ENCODE measurements at places on chromosomes 7 and 10.
A peak's percentile ranks its signal among the peaks of the same experiment; 100 is the strongest.

GRCh38 chr7:29287366-29287765 lies 92.8 kb downstream of the CHN2 start:
- DNase-seq = no peak

GRCh38 chr10:23253780-23254179 lies 61.7 kb downstream of the PTF1A start:
- DNase-seq = no peak

DNA sequence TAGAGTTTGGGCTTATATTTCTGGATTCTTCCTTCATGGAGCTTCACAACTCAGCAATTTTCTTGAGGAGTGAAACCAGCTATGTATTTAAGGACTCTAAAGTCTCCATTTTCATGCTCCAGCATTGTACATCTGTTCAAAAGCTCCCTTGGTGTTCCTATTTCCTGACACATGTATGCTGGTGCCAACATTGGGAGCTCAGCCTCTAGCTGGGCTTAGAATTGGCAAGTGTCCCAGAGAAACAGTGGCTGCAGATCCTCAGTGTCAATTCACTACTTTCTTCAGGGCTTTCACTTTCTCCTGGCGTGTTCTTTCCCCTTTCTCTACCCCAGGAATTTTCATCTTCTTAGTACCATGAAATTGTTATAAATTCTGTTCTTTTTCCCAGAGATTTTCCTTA lies 103.1 kb downstream of the ZNF467 start:
- DNase-seq = peak; percentile 9

- DNase-seq = no peak
These were observed 97.2 kb upstream of the CARD11 start for GRCh38 chr7:3140834-3141233.

- DNase-seq = no peak
These were observed 23.9 kb downstream of the SLC18A2 start for GRCh38 chr10:117264782-117265181.

DNA sequence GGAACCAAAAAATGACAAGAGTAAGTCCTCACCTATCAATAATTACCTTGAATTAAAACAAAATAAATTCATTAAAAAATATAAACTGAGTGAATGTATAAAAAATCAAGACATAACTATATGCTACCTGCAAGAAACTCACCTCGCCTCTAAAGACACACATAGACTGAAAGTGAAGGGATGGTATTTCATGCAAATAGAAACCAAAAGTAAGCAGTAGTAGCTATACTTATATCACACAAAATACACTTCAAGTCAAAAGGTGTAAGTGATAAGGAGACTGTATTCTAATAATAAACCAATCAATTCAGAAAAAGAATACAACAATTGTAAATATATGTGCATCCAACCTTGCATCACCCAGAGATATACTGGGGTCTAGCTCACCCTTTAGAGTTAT lies 332.6 kb downstream of the SH2D4B start:
- no peak for DNase-seq

- no peak for DNase-seq
These were observed 106.9 kb upstream of the RHEB start for GRCh38 chr7:151626422-151627115.

DNA sequence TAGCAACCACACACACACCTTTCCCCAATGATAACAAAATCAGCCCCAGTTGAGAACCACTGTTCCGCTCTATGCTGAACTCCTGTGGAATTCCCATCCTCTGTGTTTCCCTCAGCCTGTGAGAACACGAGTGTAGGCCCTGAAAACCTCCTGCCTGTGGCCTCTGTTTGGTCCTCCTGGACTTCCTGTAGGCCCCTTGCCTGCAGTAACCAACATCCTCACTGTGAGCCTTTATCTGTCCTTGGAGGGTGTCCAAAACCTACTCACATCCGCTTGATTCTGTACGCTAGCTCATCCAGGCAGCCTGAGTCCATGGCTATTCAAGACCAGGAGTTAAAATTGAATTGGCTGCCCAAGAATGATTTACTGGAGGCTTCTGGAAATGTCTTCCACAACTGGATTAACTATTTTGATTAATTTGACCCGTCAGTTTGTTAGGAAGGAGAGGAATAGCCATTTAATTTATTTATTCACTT lies 149.8 kb downstream of the AKR1D1 start:
- DNase-seq = no peak

DNA sequence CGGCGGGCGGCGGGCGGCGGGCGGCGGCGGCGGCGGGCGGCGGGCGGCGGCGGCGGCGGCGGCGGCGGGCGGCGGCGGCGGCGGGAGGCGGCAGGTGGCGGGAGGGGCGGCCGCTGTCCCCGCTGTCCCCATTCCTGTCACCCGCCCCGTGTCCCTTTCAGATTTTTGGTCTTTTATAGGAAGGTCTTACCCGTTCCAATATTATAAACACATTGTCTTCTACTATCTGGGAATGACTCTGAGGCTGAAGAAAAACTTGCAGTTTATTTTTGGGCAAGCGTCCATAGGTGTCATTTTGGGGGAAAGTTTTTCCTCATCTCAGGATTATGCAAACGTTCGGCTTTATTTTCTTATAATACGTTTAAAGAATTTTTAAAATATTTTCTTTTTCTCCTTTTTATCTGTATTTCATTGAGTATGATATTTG lies 578 bp downstream of the ZNF713 start:
- no peak for DNase-seq

- no peak for DNase-seq
These were observed 131.2 kb downstream of the TACC2 start for GRCh38 chr10:122120008-122120744.

DNA sequence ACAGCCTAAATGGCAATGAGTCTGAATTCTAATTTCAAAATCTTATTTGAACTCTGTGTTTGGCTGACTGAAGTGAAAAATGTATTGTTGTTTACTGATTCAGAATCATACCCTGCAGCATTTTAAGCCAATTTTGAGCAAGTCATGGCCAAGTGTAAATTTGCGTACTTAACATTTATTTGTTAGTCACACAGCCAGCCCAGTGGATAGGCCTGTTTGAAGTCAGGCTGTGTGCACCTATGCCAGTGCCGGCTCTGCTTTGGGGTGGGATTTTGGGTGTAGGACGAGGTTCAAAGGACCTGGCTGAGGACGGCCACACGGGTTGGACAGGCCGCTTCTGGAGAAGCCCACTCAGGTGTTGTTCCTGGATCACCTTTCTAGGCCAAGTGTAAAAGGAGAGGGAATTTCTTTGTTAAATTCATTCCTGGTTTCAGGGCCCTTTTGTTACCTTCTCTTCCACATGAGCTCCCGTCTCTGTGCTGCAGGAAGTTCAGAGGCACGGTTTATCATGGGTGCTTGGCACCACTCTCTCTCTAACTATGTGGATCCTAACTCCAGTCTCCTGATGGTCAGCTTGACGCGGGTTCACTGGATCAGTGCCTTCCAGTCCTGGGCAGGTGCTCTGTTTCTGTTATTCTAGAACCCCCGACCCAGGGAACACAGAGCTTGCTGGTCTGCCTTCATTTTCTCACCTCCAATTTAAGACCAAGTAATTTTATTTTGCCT lies 84.7 kb downstream of the CCNY start:
- DNase-seq = no peak

DNA sequence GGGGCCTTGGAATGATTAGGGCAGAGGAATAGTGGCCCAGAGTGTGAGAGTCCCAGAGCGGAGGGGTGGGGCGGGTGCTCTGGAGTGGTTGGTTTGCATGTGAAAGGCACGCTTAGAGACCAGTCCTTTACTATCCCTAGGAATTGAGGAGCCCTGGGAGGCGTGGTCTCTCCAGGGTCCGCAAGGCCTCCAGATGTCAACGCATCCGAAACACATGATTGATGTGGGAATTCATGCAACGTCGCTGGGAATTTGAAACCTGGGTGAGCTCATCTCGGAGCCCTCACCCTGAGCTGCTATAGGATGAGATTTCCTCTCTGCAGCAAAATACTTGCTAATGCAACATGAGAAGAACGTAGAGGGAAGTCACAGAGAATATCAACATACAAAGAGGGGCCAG lies 51.2 kb downstream of the NPTX2 start:
- DNase-seq = peak; percentile 71

DNA sequence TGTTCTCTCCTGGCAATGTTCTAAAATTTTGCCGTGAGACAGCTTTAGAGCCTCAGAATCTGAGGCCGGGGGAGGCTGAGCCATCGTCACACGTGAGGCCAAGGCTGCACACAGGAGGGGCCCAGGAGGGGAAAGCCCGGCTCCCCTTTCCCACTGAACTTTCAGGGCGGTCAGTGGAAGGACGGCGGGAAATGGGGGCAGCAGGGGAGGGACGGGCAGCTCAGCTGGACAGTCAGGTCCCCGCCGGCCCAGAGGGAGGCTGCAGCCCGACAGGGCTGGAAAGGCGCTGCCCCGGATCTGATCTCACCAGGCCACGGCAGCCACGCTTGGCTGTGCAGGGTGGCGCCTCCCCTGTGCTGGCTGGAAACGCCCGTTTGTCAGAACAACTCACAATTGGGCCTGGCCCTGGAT lies 43.3 kb upstream of the ADGRA1 start:
- DNase-seq = no peak

GRCh38 chr7:70233776-70234175 lies 635.5 kb downstream of the AUTS2 start:
- DNase-seq = no peak

- no peak for DNase-seq
These were observed 50.5 kb upstream of the NRP1 start for GRCh38 chr10:33385015-33385414.

DNA sequence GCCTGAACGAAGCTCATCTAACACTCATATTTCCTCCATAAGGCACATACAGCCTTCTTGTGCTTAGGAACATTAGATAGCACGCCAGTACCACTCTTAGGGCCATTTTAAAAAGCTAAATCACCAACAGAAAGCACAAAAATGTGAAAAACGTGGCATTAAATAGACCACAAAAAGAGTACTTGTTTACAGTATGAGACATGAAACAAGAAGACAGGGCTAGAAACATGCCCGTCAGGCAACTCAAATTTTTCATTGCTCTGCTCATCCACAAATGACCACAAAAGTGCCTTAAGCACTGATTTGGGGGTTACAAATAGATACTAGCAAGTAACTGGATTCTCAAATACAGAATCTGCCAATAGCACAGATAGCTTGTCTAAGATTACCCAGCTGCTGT lies 67.8 kb downstream of the ELMO1 start:
- no peak for DNase-seq

DNA sequence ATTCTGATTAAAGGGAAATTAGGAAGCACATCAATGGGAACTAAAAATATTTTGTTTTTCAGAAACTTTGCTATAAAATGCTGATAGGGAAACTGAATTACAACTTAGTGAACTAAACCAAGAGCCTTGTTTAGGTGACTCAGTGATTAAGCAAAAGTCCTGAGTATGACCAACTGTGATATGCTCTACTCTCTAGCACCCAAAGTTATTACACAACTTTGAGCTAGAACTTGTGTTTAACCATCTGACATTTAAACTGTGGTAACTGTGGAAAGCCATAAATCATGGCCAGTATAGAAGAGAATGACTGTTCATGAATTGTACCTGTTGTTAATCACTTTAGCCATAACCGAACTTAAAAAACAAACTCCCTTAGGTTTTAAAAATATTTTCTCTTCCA lies 127.4 kb downstream of the ZNF365 start:
- no peak for DNase-seq

DNA sequence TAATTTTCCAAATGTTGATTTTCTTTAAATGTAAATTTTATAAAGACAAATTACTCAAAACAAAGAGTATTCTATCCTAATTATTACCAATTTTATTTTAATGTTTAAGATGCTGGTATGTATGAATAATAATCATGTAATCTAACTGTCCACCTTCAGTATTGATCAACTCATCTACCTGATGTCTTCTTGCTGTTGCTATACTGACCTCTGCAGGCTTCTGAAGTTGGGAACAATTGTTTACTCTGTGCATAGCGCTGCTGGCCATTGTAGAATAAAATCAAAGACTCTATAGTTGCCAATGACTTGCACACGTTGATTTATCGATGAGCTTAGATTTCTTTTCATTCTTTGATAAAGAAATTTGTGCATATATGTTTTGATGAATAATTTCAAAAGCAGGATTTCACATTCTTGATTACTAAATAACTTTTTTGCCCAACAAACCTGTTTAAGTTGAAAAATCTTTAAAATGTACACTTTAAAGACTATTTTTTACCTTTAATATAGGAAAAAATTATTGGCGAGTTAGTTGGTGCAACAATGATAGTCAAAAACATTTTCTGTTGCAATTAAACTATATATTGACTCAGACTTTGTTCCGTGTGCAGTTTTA lies 282.3 kb downstream of the TFEC start:
- no peak for DNase-seq

- no peak for DNase-seq
These were observed 14.6 kb downstream of the TBC1D12 start for GRCh38 chr10:94416896-94417295.

GRCh38 chr10:79254333-79255006 lies 92.8 kb upstream of the PPIF start:
- DNase-seq = no peak

DNA sequence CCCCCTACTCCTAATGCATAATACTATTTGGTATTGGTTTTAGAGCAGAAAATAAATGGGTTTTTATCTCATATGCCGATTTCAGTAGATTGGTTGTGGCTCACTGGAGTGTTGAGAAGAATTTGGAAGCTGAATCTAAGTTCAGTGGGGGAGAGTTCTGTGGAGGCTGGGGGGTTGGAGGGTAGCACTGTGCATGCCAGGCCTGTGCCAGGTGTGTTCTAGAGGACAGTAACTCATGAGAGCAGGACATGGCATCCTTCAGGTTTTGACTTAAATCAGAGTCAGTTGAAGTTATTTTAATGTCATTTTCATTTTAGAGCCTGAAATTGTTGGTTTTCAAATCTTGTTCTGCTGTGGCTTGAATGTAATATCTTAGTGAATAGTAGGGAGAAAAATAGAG lies 79.5 kb downstream of the EEPD1 start:
- DNase-seq = no peak
